ENCODE measurements at places on chromosomes 16 and 17.

GRCh38 chr17:3660311-3660891 lies 8.0 kb downstream of the TAX1BP3 start:
- DNase-seq: no peak

- DNase-seq: no peak
Measured at GRCh38 chr16:84312783-84313382, 18.2 kb downstream of the WFDC1 start.

GRCh38 chr17:18025241-18025944 lies 13.6 kb downstream of the ATPAF2 start:
- DNase-seq: peak; percentile 55

DNA sequence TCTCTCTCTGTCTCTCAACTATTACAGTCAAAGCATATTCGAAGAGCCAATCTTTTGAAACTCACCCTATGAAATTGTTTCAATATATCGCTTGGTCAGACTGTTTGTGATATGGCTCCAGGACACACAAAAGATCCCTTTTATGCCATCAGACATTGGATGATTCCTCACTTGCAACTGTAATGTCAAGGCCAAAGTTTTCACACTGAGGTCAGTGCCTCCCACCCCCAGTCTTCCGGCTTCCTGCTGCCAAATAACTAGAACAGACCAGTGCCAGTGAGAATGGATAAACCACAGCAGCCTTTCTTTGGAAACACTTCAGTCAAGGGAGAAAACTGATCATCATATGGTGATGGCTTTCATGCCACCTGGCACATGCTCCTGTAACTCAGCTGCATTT lies 321.9 kb upstream of the ZFHX3 start:
- no peak for DNase-seq
